ENCODE measurements at places on chromosomes 13 and 19.

DNA sequence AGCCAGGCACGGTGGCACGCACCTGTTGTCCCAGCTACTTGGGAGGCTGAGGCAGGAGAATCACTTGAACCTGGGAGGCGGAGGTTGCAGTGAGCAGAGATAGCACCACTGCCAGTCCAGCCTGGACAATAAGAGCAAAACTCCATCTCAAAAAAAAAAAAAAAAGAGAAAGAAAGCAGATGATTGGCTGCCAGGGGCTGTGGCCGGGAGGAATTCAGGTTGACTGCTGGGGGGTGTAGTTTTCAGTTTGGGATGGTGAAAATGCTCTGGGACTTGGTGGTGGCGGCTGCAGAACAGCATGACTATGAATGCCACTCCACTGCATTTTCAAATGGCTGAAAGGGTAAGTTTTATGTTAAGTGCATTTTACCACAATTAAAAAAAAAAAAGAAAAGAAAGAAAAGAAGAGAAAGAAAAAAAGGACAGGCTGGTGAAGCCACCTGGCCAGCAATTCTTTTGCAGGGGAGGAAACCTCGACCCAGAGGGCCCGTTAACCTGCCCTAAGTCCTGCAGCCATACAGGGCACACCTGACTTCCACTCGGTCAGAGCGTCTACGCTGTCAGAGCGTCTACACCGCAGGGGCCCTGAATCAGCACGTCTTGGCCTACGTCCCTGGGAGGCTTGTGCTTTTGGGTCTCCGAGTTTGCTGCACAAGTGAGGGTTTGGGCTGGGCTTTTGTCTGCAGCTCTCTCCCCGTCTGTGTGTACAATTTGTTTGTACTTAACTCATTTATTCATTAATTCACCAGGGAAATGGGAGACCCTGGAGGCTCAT, 3.6 kb downstream of the ISOC2 start:
- DNase-seq, result no peak

DNA sequence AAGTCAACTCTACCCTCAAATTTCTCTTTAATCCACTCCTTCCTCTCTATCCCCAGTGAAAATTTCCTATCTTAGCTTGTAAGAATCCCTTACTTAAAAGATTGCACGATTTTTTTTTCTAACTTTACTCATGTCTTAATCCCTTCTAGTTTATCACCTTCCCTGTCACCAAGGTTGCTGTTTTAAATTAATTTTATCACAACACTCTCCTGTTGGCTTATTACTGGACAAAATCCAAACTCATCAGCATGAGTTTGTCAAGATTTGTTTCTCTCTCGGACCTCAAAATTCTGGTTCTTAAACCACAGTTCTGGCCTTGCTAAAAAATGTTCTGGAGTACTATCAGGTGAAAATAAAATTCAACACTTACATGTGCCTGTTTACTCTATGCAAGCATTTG, 959.1 kb upstream of the SLC10A2 start:
- DNase-seq, result no peak

DNA sequence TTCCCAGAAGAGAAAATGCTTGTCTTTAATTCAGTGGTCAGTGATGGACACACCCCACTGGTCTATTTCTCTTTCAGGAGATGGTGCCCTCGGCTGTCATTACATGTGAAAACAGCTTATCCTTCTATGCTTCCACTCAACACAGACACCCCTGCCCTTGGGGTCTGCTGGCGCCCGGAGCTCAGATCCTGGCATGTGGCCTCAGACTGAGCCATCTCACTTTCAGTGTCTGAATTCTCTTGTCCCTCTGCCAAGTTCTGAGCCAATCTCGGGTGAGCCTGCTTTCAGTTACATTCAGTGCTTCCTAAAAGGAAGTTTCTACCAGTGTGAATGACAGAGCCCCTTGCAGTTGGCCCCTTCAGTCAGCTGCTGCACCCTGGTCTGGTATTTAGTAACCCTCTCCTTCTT, 293.6 kb downstream of the DNAJC15 start:
- DNase-seq, result no peak

DNA sequence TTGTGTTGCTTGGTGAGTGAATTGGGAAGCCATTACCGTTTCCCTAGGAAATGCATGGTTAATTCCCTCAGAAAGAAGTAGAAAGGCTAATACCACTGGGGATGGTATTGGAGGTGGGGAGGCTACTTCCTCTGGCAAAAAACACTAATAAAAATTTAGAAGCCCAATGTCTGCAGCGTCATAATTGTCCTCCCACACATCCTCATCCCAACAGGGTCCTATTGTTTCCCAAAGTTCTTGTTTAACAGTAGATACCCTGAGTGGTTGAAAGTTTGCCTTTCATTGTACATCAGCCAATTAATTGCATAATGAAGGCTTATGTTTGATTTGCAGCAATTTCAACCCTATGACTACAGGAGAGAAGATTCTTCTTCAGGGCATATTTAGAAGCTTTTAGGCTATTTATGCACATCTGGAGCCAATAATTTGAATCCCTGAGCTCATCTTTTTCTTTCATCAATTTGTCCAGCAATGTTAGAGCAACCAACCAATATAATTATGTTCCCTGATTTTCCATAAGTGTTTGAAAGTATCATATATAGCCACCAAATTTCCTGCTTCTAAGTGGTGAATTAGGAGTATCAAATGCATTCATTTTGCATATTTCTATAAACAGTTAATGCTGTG, 491.0 kb downstream of the SLITRK5 start:
- DNase-seq, result no peak

- no peak for DNase-seq
Measured at GRCh38 chr19:23992348-23992747, 77.7 kb downstream of the ZNF726 start.

DNA sequence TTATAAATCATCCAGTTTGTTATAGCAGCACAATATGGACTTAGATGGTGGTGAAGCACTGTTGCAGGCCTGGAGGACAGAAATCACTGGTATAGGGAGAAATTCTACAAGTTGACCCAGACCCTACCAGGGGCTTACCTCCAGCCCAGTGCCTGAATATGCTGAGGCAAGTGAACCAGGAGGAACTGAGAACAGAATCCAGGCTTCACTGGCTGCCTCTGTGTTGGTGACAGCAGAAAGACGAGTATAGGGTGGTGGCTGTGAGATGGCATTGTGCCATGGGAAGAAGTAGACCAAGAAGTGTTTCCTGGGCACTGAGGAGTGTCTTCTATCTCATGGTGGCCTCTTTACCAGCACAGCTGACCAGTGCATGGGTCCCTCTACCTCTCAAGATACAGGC, 15.9 kb upstream of the EID2 start:
- DNase-seq, result no peak

- no peak for DNase-seq
Measured at GRCh38 chr19:7829166-7829520, 875 bp upstream of the EVI5L start.

DNA sequence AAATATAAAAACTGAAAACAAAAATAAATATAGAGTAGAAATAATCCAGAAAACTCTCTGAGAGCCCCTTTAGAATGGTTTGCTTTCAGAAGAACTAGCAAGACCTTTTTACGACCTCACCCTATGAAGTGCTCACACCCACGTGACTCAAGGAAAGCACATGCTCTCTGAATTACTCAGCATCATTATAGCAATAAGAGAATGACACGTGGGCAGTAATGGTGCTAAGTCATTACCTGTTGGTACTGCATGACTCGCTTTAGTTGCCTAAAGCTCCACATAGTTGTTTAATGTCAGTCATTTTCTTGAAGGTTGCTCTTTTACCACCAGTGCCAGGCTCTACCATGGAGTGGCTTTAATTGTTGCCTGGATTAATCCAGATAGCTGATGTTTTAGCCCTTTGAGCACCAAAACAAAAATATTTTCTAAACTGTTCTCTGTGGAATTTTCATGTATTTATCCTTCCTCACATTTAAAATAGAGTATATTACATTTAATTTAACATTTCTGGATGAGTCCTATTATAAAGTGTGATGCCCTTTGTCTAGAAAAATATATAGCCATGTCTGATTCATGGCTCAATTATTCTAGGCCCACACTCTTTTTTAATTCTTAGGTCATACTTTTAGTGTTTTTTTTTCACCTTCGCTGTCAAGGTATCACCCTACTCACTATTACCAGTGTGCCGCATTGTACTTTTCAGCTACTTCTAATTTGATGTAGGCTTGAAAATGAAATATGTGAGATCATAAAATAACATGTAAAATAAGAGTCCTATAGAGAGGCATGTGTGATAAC, 56.8 kb downstream of the THSD1 start:
- no peak for DNase-seq

GRCh38 chr13:105990256-105990958, 545.1 kb downstream of the EFNB2 start:
- DNase-seq, result no peak

- DNase-seq, result no peak
Measured at GRCh38 chr13:30085087-30085486, 222.3 kb downstream of the KATNAL1 start.

DNA sequence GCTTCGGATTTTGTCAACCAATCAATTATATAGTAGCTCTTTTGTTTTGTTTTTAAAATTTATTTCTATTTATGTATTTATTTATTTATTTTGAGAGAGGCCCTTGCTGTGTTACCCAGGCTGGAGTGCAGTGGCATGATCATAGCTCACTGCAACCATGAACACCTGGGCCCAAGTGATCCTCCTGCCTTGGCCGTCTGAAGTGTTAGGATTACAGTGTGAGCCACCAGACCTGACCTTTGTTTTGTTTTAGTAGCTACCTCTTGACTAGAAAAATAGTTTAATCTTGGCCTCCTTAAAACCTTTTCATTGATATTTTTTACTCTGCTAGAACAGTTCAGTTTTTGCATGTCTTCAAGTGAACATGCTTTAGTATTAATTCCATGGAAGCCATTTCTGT, 15.1 kb downstream of the GARRE1 start:
- no peak for DNase-seq

- no peak for DNase-seq
Measured at GRCh38 chr13:29117663-29118062, 297.5 kb downstream of the MTUS2 start.

GRCh38 chr13:113555141-113555540, 29.4 kb upstream of the TFDP1 start:
- DNase-seq, result no peak

DNA sequence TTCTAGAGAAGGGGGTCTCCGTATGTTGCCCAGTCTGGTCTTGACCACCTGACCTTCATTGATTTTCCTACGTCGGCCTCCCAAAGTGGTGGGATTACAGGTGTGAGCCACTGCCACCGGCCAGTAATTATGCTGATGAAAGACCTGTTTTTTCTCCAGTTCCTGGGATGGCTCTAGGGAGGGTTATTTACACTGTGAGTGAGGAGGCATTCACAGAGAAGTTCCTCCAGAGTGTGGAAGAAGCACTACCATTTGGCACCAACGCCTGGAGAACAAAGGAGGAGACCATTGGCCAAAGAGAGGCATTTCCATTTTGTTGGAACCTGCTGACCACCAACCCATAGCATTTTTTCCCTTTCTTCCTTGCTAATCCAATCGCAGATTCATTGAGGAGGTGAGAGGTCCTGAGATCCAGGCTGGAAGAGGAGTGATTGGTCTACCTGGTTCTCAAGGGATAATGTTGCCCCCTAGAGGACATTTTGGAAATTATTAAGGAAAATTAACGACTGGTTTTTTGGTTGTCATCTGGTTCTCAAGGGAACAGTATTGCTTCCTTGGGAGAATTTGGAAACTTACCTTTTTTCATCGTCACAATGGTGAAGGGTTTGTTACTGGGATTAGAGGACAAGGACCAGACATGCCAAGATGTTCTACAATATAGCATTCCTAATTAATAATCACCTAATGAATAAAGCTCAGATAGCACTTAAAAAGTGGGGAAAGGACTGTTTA, 5.5 kb upstream of the SAE1 start:
- DNase-seq, result no peak

DNA sequence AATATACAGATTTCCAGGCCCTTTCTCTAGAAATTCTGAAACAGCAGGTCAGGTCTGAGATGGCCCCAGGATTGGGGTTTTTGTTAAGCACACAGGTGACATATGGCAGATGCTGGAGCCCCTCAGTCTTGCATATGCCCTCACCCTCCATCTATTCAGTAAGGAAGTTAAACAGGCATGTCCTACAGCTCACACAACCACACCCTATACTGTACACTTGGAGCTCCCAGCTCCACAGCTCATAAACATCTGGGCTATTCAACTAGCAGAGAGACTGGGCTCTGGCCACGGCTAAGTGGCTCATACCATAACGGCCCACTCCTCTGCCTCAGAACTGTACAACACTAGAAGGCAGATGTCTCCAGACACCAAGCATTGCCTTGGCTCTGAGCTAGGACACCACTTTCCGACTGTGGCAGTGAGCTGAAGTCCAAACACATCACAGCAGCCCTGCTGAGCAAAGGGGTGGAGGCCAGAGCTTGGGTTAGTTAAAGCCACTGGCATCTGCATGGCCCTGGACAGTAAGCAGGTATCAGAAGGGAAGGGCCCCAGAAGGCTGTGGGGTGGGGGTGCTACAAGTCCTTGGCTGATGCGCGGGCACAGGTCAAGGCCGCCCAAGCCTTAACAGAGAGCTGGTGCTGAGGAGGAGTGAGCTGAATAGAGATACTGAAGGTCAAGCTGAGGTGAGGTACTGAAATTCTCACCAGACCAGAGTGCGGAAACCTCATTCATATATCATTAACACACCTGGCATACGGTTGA, 79.1 kb downstream of the ABCC4 start:
- DNase-seq, result no peak

Data from activated CD4-positive, CD25-positive, alpha-beta regulatory T cell treated with anti-CD3 and anti-CD28 coated beads, Interleukin-2, amount 50 U/mL, for 16 hours (primary cell).